ENCODE measurements at places on chromosomes 5 and 9. TPM values are rescaled to one million over a fixed set of nuclear protein-coding genes. Genes with fewer than 3 reads are reported as not detected.

LCN9 gene
- not detected for total RNA-seq

SPINK4 gene
- not detected for total RNA-seq

F2RL2 gene
- not detected for total RNA-seq

PRELID2 gene
- 8.2 TPM for total RNA-seq

SPINK6 gene
- total RNA-seq, result not detected

NMUR2 gene
- not detected for total RNA-seq

ELOVL7 gene
- total RNA-seq, result not detected

TRPM3 gene
- not detected for total RNA-seq

ARRDC3 gene
- 26.3 TPM for total RNA-seq

MUSK gene
- total RNA-seq, result not detected

NEUROG1 gene
- not detected for total RNA-seq

CACNA1B gene
- total RNA-seq, result not detected

SEMA4D gene
- 60.5 TPM for total RNA-seq

MSX2 gene
- total RNA-seq, result not detected

HAVCR1 gene
- not detected for total RNA-seq

RELL2 gene
- 43.1 TPM for total RNA-seq

MARCHF3 gene
- total RNA-seq, result 5.4 TPM

KIF4B gene
- total RNA-seq, result not detected

RGS7BP gene
- not detected for total RNA-seq

TUSC1 gene
- total RNA-seq, result not detected

PIP5K1B gene
- 10.7 TPM for total RNA-seq
